HT-29 (cell line): ENCODE measurements at places on chromosomes 3 and 15.

DNA sequence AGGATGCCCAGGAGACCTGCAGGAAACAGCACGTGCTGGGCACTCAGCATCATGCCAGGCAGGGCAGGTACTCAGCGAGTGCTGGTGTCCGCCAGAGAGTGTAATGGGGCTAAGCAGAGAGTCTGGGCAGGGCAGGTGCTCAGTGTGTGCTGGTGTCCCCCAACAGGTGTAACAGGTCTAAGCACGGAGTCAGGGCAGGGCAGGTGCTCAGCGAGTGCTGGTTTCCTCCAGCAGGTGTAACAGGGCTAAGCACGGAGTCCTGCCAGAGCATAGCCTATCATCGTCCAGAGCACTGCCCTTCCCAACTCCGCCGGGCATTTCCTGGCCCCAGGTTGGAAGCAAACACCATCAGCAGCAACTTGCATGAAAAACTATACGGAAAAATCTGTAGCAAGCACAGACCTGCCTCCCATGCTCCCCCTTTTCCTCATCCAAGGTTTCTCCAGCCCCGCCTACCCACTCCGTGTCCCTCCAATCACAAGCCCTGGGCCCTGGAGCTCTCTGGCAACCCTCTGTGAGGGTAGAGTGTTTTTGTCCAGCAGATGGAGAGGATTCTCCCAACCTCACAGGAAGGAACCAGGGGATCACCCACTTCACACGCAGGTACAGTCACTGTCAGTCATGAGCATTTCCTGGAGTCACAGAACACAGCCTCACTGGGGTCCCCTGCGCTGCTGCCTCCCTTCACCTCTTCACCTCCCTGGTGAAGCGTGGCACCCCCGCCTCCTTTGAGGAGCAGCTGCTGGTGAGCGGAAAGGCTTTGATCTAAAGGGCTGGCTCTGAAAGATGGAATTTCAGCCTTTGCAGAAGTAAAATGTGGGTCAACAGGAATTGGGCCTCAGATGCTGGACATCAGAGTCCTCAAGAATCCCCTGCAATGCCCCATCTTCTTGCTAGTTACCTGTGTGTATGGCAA, 302.5 kb downstream of the OCA2 start:
- DNase-seq, result no peak

DNA sequence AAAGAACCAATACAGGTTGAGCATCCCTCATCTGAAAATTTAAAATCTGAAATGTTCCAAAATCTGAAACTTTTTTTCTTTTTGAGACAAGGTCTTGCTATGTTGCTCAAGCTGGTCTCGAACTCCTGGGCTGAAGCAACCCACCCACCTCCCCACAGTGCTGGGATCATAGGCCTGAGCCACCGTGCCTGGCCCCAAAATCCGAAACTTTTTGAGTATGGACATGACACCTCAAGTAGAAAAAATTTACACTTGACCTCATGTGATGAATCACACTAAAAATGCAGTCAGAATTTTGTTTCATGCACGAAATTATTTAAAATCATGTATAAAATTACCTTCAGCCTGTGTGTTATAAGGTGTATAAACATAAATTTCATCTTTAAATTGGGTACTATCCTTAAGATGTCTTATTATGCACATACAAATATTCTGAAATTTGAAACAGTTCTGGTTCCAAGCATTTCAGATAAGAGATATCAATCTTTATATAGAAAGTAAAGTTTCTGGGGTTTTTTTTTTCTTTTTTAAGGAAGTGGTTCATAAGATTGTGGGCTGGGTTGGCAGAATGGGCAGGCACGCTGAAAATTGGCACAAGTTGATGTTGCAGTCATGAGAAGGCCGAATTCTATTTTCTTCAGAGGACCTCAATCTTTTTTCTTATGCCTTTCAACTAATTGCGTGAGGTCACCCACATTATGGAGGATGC, 72.5 kb downstream of the SPRED1 start:
- no peak for DNase-seq

DNA sequence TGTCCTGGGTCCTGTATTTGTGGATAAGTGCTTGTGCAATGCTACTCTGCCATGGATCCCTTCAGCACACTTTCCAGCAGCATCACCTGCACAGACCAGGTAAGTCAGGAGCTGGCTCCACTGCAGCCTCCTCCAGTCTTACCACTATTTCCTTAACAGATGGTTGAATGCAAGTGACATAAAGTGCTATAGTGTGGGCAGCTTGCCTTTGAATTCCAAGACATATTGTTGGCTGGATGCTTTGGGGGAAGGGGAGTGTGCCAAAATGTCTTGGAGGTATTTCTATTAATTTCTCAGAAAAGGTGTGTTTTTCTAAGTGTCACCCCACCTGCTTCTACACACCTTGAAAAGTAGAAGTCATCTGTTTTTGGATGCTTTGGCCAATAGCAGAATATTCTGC, 352.2 kb upstream of the SUCLG2 start:
- no peak for DNase-seq

- DNase-seq, result no peak
Measured at GRCh38 chr3:19960696-19961095, 13.8 kb downstream of the RAB5A start.

GRCh38 chr15:94700211-94700610, 468.9 kb downstream of the MCTP2 start:
- DNase-seq, result no peak

GRCh38 chr3:52097851-52098507, 41.6 kb upstream of the DUSP7 start:
- DNase-seq, result no peak

GRCh38 chr3:108079877-108080276, 11.0 kb downstream of the CD47 start:
- no peak for DNase-seq

DNA sequence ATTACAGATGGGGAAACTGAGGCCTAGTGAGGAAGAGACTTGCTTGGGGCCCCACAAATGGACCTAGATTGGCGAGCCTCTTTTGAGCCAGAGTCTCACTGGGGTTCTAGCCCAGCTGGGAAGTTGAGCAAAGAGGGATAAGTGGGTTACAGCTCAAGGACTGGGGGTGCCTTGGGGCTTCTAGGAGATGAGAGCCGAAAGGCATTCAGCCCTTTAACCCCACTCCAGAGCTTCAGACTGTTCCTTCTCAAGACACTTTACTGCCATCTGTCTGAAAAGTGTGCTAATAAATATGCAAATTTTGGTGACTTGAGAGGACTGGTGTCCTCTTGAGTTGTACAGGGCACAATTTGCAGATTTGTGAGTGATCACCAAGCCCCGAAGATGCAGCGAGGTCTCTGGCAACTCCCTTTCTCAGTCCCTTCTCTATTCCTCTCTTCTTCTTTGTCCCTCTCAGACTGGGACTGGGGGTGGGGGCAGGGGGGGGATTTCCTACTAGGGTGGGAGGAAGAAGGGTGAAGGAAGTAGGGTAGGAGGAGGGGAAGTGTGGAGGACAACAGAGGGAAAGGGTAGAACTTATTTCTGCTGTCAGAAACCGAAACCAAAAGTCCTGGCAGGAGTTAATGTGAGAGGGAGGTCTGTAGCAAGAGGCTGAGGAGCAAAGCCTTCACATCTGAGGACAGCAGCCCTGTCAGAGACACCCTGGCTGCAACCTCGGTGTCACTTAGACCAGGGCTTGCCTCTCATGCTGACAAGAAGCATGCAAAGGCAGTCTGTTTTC, 16.2 kb upstream of the ANKDD1A start:
- DNase-seq, result peak; percentile 22

DNA sequence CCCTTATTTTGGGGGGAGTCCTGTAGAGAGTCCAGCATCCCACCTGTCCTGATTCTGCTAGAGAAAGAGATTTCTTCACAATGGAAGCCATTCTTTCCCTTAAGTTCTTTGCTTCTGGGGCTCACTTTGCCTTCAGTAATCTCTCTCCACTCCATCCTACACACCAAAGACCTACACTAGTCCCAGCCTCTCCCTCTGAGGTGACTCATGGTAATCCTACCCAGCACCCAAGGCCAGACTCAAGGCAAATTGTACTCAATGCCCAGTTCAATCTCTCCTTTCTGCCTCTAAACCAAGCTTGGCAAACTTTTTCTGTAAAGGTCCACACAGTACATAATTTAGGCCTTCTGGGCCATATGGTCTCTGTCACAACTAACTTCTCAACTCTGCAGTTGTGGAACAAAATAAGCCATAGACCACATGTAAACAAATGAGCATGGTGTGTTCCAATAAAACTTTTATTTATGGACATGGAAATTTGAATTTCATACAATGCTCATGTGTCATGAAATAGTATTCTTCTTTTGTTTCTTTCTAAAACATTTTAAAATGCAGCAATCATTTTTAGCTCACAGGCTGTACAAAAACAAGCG, 72.5 kb downstream of the MRPL46 start:
- no peak for DNase-seq
